Activated T-cell treated with anti-CD3 and anti-CD28 coated beads, Interleukin-2, amount 50 U/mL, for 72 hours (primary cell): ENCODE measurements at places on chromosomes 12 and 14.

DNA sequence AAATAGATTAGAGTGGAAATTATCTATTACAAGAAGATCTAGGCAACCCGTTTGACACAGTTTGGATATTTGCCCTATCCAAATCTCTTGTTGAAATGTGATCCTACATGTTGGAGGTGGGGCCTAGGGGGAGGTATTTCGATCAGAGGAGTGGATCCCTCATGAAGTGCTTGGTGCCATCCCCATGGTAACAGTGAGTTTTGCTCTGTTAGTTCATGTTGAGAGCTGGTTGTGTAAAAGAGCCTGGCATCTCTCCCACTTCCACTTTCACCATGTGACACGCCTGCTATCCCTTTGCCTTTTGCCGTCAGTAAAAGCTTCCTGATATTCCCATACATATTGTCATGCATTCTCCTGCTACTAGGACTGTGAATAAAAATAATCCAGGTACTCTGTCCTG lies 66.4 kb upstream of the FLRT2 start:
- no peak for DNase-seq

DNA sequence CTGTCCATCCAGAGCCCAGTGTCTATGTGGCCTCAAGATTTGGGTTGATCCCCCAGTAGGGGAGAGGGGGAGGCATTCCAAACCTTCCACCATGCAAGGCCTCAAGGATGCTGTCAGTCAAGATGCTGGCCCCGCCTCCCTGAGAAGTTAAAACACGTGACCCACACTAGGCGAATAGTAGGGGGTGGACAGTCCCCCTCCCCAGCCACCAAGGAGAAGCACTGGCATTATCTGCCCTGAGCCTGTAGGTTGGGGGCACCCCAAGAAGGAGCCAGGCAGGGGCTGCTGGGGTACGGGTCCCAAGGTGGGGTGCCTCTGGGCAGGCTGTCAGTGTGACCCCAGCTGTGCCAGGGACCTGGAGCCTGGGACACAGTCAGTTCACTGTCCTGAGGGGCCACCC lies 2.3 kb downstream of the SLC25A29 start:
- no peak for DNase-seq

DNA sequence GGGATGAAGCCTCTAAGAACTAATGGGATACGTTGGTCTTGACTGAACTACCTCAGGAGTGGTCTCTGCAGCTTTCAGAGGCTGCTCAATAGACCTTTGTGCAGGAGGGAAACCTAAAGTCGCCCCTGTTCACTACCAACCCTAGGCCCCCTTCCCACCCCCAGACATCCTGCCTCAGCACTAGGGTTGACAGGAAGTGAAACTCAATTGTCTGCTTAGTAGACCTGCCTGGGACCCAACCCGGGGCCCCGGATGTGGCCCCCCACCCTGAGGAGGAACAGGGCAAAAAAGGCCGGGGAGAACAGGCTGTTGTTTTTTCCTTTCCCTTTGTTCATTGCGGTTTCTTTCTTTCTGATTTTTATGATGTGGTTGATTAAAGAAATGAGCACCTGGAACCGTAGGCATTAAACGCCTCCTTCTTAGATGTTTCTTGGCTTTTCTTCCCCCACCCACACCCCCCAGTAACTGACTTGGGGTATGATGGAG lies 1.6 kb upstream of the DGKA start:
- peak; percentile 85 for DNase-seq

DNA sequence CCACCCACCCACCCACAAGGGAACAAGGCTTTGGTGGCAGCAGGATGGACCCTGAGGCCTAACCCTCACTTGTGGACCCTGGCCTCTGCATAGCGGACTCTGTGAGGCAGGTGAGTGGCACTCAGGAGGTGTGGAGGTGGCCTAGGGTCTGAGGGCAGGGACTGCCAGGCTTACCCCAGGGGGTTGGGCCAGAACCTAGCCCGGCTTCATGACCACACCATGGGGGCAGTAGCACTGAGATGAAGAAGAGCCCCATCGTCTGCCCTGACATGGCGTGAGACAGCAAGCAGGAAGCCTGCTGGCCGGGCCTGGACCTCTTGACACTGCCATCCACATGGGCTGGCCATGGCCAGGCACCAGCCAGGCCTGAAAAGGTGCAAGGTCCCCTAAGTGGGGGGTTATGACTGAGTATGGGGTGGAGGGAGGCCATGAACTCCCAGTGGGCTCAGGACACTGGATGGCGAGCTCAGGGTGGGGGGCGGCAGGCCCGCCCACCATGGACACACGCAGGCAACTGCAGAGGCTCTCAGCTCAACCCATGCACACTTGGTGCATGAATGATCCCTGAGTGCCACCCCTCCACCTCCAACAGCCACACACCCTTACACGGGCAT lies 29.3 kb downstream of the JAG2 start:
- no peak for DNase-seq

GRCh38 chr12:103964805-103965204 lies 867 bp upstream of the TDG start:
- no peak for DNase-seq

DNA sequence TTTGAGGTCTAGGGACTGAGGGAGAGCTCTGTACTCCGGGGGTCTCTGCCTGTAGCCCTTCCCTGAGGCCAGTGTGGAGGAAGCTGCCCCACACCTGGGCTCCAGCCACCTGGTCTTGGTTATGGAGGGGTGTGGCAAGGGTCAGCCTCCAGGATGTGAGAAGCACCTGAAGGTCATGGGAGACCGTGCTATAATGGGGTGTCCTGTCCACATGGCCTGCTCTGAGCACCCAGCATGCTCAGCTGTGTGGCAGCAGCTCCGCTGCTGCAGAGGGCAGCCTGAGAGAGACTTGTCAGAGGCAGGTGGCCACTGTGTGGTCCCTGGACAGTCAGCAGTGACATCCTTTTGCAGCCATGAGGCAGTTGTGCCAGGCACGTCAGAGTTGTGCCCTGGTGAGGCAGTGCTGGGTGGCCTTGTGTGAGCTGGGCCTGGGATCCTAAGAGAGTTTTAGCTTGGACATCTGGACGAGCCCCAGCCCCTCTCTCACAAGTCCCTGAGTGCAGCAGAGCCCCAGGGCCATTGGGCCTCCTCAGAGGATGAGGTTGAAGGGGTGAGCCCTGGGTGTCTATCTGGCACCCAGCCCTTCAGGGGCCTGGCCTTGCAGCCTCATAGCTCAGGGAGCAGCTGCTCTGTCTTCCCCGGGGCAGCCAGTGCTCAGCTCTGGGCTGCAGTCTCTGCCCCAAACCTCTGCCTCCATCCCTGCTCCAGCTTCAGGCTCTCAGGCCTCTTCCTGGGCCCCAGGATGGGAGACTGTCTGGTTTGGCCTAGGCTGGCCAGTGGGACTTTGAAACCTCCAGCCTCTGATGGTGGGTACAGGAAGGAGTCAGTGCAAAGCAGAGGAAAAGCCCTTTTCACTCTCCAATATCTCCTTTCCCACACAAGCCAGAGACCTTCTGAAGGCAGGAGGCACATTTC lies 7.4 kb upstream of the ATG101 start:
- no peak for DNase-seq

DNA sequence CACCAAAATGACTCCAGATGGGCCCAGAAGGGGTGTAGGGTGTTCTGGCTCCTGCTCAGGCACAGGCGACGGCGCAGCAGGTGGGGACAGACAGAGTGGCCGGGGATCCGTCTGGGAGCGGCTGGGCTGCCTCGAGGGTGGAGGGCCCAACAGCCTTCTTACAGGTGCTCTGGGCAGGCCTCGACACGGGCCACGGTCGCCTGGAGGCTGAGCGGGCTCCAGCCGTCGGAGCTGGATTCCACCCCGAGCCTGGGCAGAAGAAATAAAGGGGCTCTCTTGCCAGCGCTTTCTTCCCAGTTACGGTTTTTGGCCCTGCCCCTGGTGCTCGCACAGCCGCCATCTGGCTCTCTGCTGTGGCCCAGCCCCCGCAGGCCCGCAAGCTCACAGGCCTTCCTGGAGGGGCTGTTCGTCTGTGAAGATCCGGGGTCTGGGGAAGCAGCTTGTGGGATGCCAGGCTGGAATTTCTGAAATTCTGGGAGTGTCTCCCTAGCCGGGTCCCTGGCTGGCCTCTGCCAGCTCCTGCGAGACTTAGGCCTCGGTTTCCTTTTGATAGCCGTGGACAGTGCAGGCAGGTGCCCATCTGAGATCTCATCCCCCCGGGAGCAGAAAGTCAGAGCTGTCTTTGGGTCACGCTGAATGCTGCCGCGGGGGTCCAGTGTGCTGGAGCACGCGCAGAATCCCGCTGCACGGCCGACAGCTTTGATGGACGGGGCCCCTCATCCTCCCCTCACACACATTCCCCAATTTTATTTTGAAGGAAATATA lies 122.7 kb downstream of the PAPOLA start:
- no peak for DNase-seq

GRCh38 chr12:25020621-25021243 lies 71.8 kb upstream of the BCAT1 start:
- no peak for DNase-seq

GRCh38 chr14:53528185-53528671 lies 375.1 kb upstream of the DDHD1 start:
- DNase-seq = no peak

DNA sequence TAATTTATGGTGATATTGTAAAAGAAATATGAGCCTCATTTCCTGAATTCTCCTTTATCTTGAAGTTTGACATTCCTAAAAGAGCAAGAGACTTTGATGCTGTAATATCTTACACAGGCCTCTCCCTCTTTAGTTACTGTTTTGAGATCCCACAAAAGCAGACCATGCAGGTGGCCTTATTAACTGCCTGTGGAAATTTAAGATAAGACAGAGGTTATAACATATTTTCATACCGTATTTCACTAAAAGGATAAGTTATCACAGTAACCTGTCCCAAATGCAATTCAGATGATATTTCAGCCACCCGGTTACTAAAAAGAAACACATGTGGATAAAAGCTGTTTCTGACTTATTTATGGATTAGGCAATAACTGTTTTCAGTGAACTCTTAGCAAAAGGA lies 150.1 kb downstream of the NAV3 start:
- no peak for DNase-seq

DNA sequence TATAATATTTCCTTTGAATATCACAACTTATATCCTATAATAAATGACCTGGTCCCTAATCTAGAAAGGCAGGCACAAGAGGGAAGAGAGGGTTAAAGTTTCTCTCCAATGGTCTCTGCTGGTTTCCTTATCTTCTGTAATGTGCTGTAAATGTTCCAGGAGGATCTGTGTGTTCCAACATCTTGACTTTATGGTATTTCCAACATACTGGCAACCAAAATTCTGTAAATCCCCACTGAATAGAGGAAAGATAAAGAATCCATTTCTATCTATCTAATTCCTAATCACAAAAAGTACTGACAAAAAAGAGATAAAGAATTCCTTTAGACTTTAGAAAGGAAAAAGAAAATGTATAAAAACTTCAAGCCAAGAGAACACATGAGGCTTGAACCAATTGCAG lies 146.4 kb upstream of the CCDC198 start:
- DNase-seq = no peak

DNA sequence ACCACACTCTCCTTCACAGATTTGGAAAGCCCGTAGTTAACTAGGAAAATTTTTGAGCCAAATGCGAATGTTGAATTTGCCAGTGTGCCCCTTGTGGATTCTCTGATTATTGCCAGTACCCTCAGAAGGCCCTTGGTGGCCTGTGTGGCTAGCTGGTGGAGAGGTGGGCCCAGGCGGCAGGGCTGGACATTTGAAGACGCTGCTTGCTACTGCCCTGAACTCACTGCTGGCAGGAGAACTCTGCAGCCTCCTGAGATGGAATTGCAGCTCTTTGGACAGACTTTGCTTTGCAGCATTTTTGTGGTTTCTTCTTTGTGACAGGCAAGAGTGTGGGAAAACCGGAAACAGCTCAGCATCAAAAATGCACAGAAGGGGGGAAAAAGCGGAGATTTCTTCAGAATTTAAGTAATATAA lies 97.6 kb downstream of the TGFB3 start:
- no peak for DNase-seq

GRCh38 chr14:94292526-94292871 lies 569 bp downstream of the SERPINA10 start:
- DNase-seq = no peak

DNA sequence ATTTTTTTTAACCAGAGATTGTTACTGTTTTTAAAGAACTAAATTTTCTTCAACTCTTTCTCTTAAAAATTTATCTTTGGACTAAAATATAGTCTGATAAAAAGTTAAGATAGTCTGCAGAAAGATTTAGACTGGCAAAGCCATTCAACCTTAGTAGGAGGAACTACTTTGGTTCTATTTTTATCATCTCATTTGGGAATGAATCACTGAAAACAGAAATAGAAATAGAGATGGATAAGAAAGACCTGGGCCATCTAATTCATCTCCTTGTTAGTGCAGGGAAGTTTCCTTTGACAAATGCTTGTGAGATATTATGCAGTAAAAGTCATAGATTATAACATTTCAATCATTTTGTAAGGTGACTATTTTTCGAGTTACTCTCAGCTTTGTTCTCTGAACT lies 263.2 kb upstream of the NPAS3 start:
- no peak for DNase-seq

- DNase-seq = no peak
These were observed 23.6 kb upstream of the PGF start for GRCh38 chr14:74979029-74979428.
